HFFc6 (cell line): ENCODE measurements at places on chromosomes 11 and 22. TPM values are rescaled to one million over a fixed set of nuclear protein-coding genes. Genes with fewer than 3 reads are reported as not detected.

The FXYD2 gene
- total RNA-seq, result not detected in 3 replicates

The RAB38 gene
- 1.1 and 1.7 TPM in 2 replicates for total RNA-seq

The CCDC88B gene
- 0.59 to 1.8 TPM in 2 of 3 replicates, not detected in the other for total RNA-seq

The GPHA2 gene
- total RNA-seq, result not detected in 3 replicates

The STIP1 gene
- total RNA-seq, result 189 to 243 TPM (median 206 TPM) in 3 replicates

The TSPAN32 gene
- not detected in 2 replicates for total RNA-seq

The CYTH4 gene
- not detected in 2 replicates for total RNA-seq

The TMPRSS13 gene
- not detected in 2 replicates for total RNA-seq

The SLC22A8 gene
- total RNA-seq, result not detected in 2 replicates

The HORMAD2 gene
- not detected in 3 replicates for total RNA-seq

The BIRC3 gene
- 0.30 to 0.36 TPM (median 0.35 TPM) in 3 replicates for total RNA-seq
